ENCODE measurements at places on chromosomes 5 and 9.

GRCh38 chr9:103755986-103756385, 338.1 kb upstream of the SMC2 start:
- H3K27me3 ChIP-seq = no peaks in the 10 kb centered on the region
- DNase-seq = no peak
- H3K4me3 ChIP-seq = no peak overlapping the region
- no peak overlapping the region for H3K27ac ChIP-seq
- no peaks in the 10 kb centered on the region for H3K4me1 ChIP-seq

DNA sequence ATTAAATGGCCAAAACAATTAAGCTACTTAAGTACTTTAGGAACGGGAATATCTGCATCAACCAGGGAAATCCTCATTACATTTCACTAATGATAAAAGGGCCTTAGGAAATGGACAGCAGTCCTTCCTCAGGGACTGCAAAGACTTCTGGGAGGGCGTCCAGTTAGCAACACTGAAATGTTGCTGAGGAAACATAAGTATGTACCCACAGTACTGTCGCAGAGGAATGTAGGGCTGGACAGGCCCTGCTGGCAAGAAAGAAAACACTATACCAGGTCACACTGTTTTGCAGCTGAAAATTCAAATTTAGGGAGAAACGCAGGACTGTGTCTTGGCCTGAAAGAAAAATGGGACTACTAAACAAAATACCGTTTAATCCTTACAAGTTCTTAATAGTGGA, 1.3 kb downstream of the C5orf15 start:
- H3K27ac ChIP-seq = no peak overlapping the region
- DNase-seq = no peak
- H3K36me3 ChIP-seq = peaks cover 4% of the 10 kb centered on the region
- peak overlapping the region; percentile 99 for H3K4me3 ChIP-seq
- no peaks in the 10 kb centered on the region for H3K27me3 ChIP-seq

GRCh38 chr9:97704851-97705250, 7.7 kb upstream of the XPA start:
- H3K27ac ChIP-seq = no peak overlapping the region
- peaks cover 14% of the 10 kb centered on the region for H3K27me3 ChIP-seq
- no peaks in the 10 kb centered on the region for H3K36me3 ChIP-seq
- DNase-seq = no peak

DNA sequence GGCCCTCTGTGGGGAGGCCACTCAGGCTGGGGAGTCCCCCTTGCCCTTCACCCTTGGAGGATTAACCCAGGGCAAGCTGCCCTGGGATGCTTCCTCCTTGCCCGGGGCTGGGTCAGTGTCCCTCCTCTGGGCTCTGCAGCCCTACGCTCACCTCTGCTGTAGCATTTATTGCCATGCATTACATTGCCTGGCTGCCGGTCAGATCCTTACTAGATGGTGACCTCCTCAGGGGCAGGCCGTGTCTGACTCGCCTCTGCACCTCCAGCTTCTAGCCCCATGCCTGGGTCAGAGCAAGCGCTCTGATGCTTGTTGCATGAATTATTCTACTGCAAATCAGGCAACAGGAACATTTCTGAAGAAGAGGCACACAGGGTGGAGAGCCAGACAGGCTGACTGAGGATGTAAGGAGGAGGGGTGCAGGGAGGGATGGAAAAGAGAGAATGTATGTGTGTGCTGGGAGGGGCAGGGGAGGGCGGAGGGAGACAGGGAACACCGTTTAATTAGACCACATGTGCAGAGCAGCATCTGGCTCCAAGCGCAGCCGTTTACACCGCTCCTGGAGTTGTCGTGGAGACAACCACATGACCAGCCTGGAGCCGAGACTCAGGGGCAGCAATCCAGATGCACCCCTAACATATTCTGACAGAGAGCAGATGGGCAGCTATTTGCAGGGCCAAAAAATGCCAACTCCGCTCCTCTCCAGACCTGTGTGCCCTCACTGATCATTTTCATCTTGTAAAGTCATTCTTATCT, 117.0 kb downstream of the CRB2 start:
- no peaks in the 10 kb centered on the region for H3K4me1 ChIP-seq
- no peak overlapping the region for H3K27ac ChIP-seq
- no peak overlapping the region for H3K4me3 ChIP-seq
- H3K27me3 ChIP-seq = no peaks in the 10 kb centered on the region

GRCh38 chr5:104080646-104081175, 518.1 kb upstream of the NUDT12 start:
- no peak overlapping the region for H3K4me3 ChIP-seq
- no peaks in the 10 kb centered on the region for H3K27me3 ChIP-seq
- H3K27ac ChIP-seq = no peak overlapping the region
- no peaks in the 10 kb centered on the region for H3K36me3 ChIP-seq
- no peak for DNase-seq

- H3K27ac ChIP-seq = no peak overlapping the region
- no peaks in the 10 kb centered on the region for H3K36me3 ChIP-seq
- H3K27me3 ChIP-seq = no peaks in the 10 kb centered on the region
Measured at GRCh38 chr5:11791792-11792191, 112.5 kb downstream of the CTNND2 start.

DNA sequence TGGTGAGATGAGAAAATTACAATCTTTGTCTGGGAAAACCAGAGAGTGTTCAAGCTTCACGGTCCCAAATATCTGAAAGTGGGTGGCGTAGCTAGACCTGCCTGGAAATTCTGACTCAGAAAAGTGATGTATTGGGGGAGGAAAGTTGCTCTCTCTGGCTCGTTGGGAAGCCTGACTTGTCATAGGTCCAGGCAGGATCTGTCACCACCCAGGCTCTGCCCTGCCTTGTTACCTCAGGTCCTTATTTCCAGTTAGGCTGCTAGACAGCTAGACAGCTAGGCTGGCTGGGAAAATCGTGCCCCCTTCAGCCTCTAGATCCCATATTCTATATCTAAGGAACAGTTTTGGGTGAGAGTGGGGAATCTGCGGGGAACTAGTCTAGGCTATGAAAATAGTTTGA, 41.0 kb upstream of the HCN1 start:
- no peaks in the 10 kb centered on the region for H3K27me3 ChIP-seq
- no peaks in the 10 kb centered on the region for H3K4me1 ChIP-seq
- H3K27ac ChIP-seq = no peak overlapping the region
- no peak overlapping the region for H3K4me3 ChIP-seq

DNA sequence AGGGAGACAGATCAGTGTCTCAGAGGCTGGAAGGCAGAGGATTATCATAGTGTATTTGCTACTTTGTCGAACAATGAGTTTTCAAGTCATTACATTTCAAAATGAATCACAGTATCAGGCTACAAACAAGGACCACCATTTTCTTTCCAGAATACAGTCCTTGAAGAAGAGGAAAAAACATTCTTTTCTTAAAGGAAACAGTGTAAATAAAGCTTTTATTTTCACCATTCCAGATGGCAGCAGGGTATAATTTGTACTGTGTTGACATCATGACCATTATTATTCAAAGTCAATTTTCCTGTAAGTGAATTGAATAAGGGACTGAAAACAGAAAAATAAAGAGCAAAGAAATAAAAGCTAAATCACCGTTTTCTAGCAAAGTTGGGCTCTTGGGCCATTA, 737.3 kb upstream of the DMAC1 start:
- DNase-seq = no peak
- H3K4me1 ChIP-seq = peaks cover 8% of the 10 kb centered on the region
- no peaks in the 10 kb centered on the region for H3K27me3 ChIP-seq
- no peak overlapping the region for H3K27ac ChIP-seq
- peaks cover 2% of the 10 kb centered on the region for H3K36me3 ChIP-seq

GRCh38 chr9:17894501-17895160, 315.8 kb downstream of the SH3GL2 start:
- no peaks in the 10 kb centered on the region for H3K4me1 ChIP-seq
- H3K36me3 ChIP-seq = no peaks in the 10 kb centered on the region
- H3K4me3 ChIP-seq = no peak overlapping the region
- no peaks in the 10 kb centered on the region for H3K27me3 ChIP-seq

DNA sequence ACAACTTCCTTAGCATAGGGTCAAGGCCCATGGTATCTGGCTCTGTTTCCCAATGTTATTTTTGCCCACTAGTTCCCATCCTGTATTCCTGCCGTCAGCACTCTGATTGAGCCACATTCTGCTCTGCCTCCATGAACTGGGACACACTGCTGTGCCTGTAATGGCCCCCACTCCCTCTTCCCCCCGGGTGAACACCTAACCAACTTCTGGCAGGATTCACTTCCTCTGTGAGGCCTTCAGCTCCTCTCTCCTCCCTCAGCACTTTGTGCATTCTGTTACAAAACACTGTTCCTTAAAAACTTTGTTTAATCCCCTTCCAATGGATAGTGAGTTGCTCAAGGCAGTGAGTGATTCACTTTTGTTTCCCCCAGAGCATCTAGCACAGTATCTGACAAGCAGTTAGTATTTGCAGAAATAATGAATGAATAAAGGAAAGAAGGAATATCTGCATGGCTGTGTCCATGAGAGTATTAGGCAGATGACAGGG, 183.6 kb downstream of the EFNA5 start:
- no peak overlapping the region for H3K4me3 ChIP-seq
- no peaks in the 10 kb centered on the region for H3K27me3 ChIP-seq
- no peak for DNase-seq
- no peak overlapping the region for H3K27ac ChIP-seq

DNA sequence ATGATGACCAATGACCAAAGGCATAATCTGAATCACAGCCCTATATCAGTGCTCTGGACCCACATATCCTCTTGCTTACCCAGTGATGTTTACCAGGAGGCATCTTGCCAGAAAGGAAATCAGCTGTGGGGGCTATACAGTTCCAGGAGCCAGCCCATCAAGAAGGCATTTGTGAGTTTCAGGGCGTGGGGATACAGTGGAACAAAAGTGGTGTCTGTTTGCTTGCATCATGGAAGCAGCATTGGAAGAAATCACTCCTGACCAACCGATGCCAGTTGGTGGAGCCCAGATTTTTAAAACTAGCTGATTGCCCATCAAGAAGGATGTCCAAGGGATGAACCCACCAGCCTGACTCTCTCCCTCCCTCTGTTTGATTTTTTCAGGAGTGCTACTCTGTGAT, 106.5 kb upstream of the EGFLAM start:
- no peak overlapping the region for H3K27ac ChIP-seq
- no peaks in the 10 kb centered on the region for H3K4me1 ChIP-seq
- H3K36me3 ChIP-seq = no peaks in the 10 kb centered on the region
- DNase-seq = no peak

GRCh38 chr5:55855509-55855908, 4.4 kb downstream of the IL31RA start:
- H3K36me3 ChIP-seq = no peaks in the 10 kb centered on the region
- no peak overlapping the region for H3K27ac ChIP-seq
- H3K4me1 ChIP-seq = peaks cover 3% of the 10 kb centered on the region

DNA sequence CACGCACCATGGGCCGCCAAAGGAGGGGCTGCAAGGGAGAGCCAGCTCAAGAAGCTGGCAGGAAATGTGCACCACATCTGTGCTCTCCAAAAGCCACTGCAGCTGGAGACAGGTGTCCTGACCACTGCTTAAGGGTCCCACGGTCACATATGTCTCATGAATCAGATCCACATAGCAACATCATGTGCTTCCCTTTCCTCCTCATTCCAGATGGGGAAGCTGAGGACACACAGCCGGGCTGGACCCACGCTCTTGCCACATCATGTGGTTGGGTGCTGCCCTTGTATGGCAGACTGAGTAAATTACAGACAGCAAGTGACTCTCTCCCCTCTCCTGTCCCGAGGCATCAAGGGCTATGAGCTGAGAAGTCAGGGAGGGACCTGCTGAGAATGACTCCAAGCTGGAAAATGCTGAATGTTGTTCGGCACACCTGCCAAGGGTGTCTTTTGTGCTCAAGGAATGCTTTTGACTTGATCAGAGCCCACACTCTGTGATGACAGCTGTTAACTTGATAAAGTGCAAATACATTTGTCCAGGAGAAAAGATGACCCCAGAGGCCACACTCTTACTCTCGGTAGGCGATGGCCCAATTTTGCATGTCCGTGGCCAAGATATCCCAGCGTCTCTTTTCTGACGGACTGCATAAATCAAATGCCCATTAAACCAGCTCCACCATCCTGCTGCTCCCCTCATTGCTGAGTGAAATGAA, 58.2 kb downstream of the NSUN2 start:
- H3K4me1 ChIP-seq = no peaks in the 10 kb centered on the region
- H3K36me3 ChIP-seq = no peaks in the 10 kb centered on the region
- peaks cover 3% of the 10 kb centered on the region for H3K27me3 ChIP-seq
- no peak overlapping the region for H3K4me3 ChIP-seq

DNA sequence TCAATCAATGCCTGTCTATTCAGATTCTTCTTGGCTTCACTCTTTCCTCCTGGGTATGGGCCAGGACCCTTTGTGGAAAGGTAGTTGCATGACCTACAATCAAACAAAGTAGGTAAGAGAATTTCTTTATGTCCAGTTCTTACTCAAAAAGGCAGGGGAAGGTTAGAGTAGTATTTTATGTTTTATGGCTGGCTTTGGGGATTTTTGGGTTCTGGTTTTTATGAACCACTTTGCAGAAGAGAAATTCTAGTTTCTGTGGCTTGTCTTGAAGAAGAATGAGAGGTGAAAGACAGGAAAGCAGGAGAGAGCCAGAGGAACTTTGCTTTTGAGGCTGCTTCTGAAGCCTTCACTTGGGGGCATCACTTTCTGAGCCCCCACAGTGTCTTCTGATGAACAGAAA, 14.7 kb upstream of the CRHBP start:
- no peaks in the 10 kb centered on the region for H3K27me3 ChIP-seq
- no peak overlapping the region for H3K27ac ChIP-seq
- no peak for DNase-seq
- H3K4me1 ChIP-seq = no peaks in the 10 kb centered on the region
- no peak overlapping the region for H3K4me3 ChIP-seq

- H3K4me3 ChIP-seq = no peak overlapping the region
- H3K27me3 ChIP-seq = no peaks in the 10 kb centered on the region
- H3K4me1 ChIP-seq = peaks cover 7% of the 10 kb centered on the region
- no peaks in the 10 kb centered on the region for H3K36me3 ChIP-seq
Measured at GRCh38 chr5:158976035-158976434, 123.7 kb downstream of the EBF1 start.

DNA sequence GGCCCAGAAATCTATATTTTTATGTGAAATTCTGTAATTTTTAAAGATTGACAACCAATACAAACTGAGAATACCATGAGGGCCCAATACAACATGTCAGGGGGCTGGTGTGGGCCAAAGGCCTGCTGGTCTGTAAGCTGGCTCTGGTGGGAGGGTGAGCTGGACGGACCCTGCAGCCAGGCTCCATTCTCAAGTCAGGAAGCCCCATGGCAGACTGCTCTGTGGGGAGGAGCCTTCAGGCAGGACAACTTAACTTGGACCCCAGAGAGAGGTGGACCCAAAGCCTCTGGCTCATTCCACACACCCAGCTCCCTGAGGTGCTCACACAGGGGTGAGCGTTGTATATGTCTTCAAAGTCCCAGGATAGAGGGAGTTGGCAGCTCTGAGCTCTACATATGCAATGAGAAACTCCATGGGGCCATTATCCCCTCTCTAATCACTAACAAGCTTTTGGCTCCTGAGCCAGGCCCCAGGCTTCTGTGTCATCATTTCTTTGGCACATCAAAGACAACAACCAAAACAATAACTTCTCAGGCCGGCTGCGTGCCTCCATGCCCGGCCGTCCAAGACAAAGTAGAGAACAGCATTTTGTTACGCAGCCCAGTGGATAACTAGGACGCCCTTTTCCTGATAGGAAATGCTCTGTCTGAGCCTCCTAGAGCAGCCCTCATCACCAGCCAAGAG, 6.4 kb downstream of the SEPTIN8 start:
- H3K4me1 ChIP-seq = no peaks in the 10 kb centered on the region
- no peak for DNase-seq
- peaks cover 16% of the 10 kb centered on the region for H3K27me3 ChIP-seq
- no peak overlapping the region for H3K27ac ChIP-seq
- no peaks in the 10 kb centered on the region for H3K36me3 ChIP-seq

GRCh38 chr5:135194573-135195269, 160.7 kb upstream of the PITX1 start:
- peaks cover 6% of the 10 kb centered on the region for H3K4me1 ChIP-seq
- H3K27ac ChIP-seq = no peak overlapping the region
- H3K4me3 ChIP-seq = no peak overlapping the region
- DNase-seq = no peak

Data from common myeloid progenitor, CD34-positive (primary cell).